ENCODE measurements at places on chromosomes 3 and 15. TPM values are rescaled to one million over a fixed set of nuclear protein-coding genes. Genes with fewer than 3 reads are reported as not detected.

Gene CFAP91
- 1.2 TPM for total RNA-seq

Gene SEMA5B
- total RNA-seq = 0.32 TPM

Gene PPM1L
- 6.0 TPM for total RNA-seq

Gene LMAN1L
- total RNA-seq = 0.58 TPM

Gene GANC
- total RNA-seq = 32.7 TPM

Gene ROPN1B
- total RNA-seq = not detected

Gene PPP2R3A
- 0.47 TPM for total RNA-seq

Gene GRK7
- 0.09 TPM for total RNA-seq

Gene GLDN
- not detected for total RNA-seq

Gene CGGBP1
- 131 TPM for total RNA-seq

DNA sequence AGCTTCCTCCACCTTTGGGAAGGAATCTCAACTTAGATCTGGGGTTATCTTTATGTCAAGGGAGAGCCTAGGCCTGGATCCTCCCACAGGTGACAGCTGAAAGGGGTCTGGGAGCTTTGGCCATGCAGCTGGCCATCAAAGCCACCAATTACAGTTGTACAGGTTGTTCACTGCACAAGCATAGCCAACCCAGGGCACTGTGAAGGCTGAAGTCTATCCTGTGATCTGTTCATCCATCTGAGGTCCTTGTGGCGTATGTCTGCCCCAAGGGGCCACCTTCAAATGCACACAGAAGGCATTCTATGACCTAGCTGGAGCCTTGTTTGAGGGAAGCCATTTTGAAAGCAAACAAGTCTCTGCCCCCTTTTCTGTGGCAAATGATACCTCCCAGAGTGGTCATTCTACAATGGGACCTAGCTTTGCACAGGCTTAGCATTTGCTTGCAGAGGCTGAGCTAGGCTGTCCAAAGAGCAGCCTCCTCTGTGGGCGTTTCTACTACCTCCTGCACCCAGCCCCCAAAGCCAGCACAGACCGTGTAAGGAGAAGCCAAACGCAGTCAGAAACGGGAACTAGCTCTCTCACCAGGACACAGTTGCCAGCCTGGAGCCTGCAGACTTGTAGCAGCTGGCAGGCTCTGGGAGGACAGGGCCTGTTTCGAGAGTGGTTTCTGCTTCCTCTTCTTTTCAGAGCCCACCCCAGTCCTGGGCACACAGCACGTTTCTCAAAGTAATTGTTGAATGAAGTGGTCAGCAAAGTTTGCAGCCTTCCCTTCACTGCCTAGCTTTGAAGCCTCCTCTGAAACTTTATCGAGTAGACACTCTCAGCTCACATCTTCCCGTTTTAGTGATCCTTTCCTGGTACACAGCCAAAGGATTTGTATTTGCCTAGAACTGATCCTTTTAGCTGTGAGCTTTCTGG lies 157.3 kb upstream of the SMAD3 start:
- no peak for DNase-seq

- no peak for DNase-seq
These were observed 151.2 kb downstream of the MYRIP start for GRCh38 chr3:39960515-39961191.

DNA sequence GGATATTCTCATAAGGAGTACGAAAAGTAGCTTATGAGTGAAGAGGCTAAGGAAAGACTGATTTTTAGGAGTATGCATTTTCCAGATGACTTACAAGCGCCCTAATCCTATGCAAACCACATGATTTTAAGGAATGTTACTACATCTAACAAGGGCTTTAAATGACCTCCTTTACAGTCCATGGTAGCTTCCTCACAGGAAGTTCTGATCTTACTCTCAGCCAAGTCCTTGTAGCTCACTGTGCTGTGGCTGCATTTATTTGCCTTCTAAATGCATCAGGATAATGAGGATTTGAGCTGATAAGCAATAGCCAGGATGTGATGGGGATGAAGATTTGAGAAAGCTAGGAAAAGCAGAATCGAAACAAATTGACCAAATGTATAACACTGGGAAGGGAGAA lies 896.0 kb downstream of the MCTP2 start:
- no peak for DNase-seq

GRCh38 chr15:39413558-39413957 lies 167.3 kb upstream of the THBS1 start:
- no peak for DNase-seq

DNA sequence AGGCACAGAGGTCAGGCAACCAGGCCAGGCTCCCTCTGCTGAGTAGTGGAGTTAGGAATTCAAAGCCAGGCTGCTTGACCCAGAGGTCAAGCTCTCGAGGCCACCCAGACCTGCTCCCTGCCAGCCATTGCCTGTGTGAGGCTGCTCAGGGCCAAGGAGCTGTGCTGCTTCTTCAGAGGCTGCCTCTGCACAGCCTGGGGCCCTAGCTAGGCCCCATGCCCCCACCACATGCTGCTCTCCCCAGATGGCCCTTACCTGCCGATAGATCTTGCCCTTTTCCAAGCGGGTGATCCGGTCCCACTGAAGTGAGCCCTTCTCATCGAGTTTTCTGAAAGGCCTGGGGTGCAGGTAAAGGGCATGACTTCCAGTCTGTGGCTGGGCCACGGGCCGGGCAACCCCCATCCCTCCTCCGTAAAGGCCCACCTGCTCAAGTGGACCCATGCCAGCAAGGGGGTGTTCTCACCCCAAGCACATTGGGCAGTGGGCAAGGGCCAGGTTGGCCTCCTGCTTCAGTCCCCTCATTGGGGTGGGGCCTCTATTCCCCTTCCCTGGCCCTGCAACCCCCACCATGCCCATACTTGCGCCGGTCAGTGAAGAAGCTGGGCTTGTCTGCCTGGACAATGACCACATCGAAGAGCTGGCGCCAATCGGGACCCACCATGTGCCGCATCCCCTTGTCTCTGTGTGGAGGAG lies 6.5 kb downstream of the NT5DC2 start:
- no peak for DNase-seq

DNA sequence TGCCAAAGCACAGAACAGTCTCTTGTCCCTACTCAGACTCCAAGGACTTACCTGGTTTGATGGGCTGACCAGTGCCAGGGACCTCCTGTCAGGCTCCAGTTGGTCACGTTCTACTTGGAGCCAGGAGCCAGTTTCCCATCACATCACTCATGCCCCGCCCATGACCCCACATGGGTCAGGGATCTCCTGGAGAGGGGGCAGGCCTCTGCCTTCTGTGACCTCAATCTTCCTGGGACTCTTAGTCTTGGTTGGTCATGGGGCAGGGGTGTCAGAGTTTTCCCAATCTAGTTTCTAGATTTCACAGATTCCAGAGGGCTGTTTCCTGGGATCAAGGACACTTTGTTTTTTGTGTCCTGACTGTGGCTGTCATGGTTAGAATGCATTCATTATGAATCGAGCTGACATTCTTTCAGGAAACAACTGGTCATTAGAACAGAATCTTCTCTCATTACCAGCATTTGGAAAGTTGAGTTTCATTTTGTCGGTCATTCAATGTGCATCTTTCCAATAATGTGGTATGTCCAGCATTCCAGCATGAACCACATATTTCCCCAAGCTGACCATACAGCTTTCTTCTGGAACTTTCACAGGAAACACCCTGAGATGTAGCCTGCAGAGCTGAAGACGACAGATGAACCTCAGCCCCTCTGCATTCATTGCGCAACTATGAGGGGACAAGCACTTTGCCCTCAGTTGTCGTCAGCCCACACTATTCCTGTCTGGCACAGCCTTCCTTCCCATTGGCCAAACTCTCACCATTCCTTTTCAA lies 19.8 kb downstream of the CYP19A1 start:
- DNase-seq = no peak

DNA sequence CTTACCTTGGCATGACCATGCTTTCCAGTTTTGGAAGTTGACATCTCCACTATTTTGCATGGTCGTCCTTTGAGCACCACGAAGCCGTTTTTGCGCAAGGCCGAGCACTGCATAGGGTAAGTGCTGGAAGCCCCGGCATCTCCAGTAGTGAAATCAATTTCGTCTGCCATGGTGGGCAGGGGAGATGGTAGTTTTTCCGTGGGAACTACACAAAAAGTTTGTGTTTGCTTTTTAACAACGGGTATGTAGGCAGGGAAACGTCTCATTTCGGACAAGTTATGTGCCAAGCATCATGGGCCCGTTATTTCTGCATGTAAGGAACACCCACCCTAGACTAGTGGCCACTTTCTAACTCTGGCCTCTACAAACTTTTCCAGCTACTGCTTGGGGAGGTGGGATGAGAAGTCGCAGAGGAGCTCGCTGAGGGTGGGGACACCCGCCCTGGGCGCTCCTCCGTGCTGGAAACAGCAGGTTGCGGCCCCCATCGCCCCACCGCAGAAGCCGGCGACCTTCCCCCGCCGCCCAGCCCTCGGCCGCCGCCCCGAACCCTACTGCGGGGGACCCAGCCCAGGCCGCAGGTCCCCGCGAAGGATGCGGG lies 701 bp downstream of the EIF5A2 start:
- DNase-seq = no peak

GRCh38 chr15:48603123-48603500 lies 42.4 kb downstream of the FBN1 start:
- DNase-seq = no peak

DNA sequence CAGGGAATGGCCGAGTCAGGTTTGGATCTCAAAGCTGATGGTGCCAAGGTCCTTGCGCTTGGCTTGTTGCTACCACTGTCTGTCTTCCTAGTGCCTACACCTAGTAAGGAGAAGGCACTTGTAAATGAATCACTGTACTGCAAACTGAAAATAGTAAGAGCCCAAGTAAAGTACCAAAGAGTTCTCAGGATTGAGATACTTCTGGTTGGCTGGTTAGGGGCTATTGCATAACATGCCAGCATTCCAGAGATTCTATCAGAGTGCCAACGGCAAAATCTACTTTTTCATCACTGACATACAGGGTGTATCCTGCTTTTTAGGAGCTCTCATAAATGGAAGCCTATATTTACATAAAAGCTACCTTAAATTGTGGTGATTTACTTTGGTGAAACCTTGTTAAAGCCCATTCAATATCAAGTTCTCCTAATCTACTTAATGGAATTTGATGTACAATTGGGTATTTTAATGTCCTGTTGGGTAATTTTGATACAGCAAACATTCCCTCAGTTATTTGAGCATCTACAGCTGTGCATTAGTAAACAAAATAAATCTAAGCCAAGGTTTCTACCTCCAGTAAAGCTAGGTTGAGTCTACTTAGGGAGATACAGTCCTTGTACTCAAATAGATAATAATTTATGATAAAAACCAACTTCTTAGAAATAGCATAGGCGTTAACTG lies 30.7 kb upstream of the CHD2 start:
- no peak for DNase-seq

DNA sequence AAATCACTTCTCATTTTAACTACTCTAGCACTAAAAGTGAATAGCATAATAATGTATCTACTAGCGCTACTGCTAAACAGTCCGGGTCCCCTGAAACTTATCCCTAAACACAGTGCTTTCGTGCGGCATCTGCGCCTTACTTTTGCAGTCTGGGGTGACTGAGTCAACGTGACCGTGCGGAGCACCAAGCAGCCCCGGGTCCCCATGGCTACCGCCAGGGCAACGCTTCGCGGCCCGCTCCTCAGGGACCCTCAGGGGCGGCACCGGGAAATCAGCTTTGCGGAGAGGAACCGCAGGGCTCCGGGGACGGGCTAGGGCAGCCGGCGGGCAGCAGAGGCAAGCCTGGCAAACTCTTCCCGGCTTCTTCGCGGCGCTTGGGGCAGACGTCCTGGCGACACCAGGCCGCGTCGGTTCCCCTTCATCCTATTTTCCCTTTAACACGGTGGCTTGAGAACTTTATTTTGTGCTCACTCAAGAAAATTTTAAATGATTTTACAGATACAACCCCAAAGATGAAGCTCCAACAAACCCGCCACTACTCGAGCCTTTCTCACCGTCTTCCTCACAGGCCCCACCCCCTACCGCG lies 757 bp upstream of the DIPK2A start:
- DNase-seq = peak; percentile 39

DNA sequence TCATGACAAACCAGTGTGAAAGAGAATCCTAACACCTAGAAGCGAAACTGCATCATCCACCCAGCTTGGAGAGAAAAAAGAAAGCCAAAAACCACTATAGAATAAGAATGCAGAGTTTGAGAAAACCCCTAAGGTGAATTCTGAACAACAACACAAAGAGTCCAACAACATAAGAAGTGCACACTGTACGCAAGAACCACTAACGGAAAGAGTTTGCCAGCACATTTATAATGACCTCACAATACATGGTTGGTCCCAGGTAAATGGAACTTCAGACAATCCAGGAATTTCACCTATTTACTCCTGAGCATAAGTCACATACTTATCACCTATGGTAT lies 128.3 kb upstream of the BHLHE40 start:
- DNase-seq = peak; percentile 23

DNA sequence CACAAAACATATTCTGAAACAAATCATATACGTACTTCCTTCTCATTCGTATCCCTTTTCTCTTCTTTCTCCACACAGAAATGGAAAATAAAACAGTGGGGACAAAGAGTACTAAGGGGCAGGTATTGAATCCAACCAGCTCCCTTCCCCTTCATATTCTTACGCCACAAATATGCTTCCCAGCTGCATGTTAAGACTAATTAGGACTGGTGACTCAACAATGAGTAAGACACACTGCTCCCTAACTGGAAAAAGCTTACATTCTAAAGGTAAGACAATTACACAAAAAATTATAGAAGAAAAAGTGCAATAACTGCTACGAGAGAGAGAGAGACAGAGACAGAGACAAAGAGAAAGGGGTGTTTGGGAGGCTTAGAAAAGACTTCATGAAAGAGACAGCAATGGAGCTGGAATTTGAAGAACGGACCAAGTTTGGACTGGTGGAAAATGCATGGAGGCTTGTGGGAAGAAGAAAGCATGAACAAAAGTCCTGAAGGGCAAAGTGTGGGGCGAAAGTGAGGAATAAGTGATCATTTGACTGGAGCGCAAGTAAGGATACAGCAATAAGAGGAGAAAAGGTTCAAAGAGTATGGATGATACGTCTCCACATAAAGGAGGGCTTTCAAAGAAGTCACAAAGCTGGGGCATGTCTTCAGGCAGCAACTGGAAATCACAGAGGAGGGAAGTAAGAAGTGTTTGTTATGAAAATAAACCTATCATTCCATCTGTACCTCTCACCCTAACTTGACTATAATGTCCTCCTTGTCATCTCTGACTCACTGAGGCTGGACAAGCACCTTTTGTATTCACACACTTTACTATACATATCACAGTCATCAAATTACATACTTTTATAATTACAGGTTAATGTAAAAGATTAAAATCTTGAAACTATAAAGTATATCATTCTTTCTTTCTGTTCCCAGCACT lies 49.2 kb downstream of the RYK start:
- DNase-seq = no peak

GRCh38 chr3:110383356-110383755 lies 688.3 kb upstream of the NECTIN3 start:
- no peak for DNase-seq

- no peak for DNase-seq
These were observed 6.9 kb upstream of the SKIC8 start for GRCh38 chr15:78306176-78306774.

DNA sequence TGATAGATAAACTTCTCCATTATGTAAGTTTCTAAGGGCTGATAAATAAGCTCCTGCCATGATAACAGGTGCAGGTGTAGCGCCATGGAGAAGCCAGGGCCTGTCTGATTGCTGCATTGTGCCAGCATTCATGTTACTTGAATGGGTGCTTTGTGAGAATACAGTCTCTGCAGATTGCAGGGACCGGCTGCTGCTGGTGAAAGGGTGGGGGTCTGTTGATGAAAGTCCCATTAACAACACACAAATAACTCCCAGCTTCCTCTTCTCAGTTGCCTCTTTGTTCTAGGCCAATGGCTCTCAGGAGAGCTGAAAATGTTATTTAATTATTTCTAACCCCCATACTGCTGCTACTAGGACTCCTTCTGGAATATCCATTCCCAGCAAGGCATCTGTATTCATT lies 77.2 kb downstream of the RTP4 start:
- DNase-seq = no peak

- no peak for DNase-seq
These were observed 605.0 kb upstream of the TBL1XR1 start for GRCh38 chr3:177802151-177802900.

- DNase-seq = no peak
These were observed 46.2 kb downstream of the CTDSPL start for GRCh38 chr3:37907906-37908305.

Data from T-cell (primary cell).